Right cardiac atrium (tissue), 5 donors: ENCODE measurements at places on chromosomes 16 and 17. TPM values are rescaled to one million over a fixed set of nuclear protein-coding genes. Genes with fewer than 3 reads are reported as not detected.
A peak's percentile ranks its signal among the peaks of the same experiment; 100 is the strongest.

The KRTAP4-6 gene
- not detected for total RNA-seq

The MYH4 gene
- not detected for total RNA-seq

The MYH13 gene
- not detected for total RNA-seq

The C16orf74 gene
- 1.5 TPM for total RNA-seq

The TMEM100 gene
- 27.6 TPM for total RNA-seq

The SHISA6 gene
- not detected for total RNA-seq

The TBC1D3K gene
- total RNA-seq = not detected

The GSE1 gene
- 87.6 TPM for total RNA-seq

The HSD11B2 gene
- 0.59 TPM for total RNA-seq

The VTN gene
- total RNA-seq = 3.8 TPM

The DNAH9 gene
- total RNA-seq = not detected

The CMTM2 gene
- 0.47 TPM for total RNA-seq

- peak; percentile 70 for DNase-seq
Observed at GRCh38 chr17:57086069-57086930, 1.3 kb downstream of the AKAP1 start.

- DNase-seq = no peak
Observed at GRCh38 chr17:64335486-64335885, 55.2 kb downstream of the PECAM1 start.

GRCh38 chr16:81755915-81756614, 23.0 kb upstream of the PLCG2 start:
- peak; percentile 68 for DNase-seq

DNA sequence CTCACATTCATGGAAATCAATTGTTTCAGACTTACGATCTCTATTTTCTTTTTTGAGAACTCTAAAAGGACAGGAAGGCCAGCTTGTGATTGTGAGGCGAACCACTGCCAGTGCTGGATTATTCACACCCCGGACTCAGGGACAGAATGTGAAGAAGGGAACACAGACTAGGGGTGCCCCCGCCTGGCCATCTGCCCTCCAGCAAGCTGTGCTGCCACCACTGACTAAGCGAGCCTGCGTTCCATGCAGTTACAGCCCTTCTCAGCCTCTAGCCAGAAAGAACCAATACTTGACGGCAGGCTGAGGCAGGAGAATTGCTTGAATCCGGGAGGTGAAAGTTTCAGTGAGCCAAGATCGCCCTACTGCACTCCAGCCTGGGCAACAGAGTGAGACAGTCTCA, 2.8 kb downstream of the HAGH start:
- DNase-seq = peak; percentile 77

DNA sequence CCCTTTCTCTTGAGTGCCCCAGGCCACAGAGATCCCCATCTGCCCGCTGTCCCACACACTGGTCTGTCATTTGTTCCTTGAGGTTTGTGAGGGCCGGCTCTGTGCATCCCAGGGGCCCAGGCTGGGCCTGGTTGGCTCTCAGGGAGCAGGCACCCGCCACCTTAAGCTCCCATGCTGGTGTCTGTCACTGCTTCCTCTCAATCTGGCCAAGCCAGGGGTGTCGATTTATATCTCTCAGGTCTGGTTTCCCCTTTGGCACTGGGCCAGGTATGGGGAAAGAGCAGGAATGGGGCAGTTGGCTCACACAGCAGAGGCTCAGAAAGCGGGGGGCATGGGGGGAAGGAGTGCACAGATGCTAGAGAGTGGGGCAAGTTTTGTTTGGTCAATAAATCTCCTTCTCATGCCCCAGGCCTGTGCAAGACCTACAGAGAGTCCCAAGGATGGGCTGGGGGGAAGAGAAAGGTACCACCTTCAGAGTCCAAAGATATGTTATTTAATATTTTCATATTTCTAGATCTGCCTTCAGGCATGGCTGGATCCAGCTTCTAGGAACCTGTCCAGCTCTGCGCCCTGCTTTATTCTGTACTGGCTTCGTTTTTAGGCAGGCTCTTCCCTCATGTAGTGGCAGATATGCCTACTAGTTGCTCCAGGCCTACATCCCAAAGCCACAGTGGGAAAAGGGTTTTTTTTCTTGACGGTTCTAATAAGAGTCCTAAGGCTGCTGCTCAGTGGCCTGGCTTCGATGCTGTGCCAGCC, 34.3 kb downstream of the IL4R start:
- DNase-seq = no peak

DNA sequence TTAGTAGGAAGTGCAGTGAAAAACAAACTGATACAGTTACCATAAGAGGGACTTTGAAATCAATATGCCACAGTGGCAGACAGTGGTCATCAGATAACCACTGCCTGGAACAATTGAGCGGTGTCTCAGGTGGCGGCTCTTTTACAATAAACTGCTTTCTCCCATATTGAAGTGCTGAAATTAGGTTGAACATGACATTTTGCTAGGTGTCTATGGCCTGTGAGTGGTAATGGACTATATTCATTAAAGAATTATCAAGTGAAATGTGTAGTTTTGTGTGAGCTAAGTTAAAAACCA, 214.7 kb downstream of the RPTOR start:
- DNase-seq = no peak

DNA sequence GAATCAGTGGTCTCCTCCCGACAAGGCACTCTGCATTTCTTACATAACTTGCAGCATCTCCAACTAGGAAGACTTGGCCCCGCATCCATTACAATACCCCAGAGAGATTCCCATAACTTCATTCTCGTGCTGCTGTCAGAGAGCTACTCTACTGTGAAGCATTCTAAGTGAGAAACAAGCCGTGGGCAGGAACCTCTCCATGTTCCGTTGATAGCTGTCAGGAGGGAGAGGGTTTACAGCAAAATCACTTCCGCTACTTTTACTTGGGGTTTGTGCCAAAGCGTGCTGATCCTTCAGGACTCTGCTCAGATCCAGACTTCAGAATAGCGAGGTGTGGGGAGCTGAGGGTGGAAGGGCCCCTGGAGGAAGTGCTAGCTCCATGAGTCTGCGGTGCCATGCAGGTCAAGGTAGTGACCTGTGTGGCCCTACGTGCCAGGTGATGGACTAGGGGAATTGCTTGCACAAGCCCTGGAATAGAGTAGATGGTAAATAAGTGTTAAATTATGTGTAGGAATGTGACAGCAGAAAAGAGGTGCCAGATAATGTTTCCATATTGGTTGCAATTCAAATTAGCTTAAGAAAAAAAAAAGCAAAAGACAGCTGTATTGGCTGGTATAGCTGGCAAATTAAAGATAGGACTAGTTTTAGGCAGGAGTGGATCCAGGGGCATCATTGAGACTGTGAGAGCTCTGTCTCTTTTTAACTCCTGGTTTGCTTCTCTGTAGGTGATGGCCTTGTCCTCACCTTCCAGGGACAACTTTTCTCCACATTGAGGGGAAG, 358.5 kb upstream of the ERCC4 start:
- no peak for DNase-seq

GRCh38 chr16:73404001-73404400, 356.1 kb upstream of the ZFHX3 start:
- no peak for DNase-seq

GRCh38 chr17:40699371-40699770, 4.2 kb downstream of the KRT24 start:
- DNase-seq = peak; percentile 79

DNA sequence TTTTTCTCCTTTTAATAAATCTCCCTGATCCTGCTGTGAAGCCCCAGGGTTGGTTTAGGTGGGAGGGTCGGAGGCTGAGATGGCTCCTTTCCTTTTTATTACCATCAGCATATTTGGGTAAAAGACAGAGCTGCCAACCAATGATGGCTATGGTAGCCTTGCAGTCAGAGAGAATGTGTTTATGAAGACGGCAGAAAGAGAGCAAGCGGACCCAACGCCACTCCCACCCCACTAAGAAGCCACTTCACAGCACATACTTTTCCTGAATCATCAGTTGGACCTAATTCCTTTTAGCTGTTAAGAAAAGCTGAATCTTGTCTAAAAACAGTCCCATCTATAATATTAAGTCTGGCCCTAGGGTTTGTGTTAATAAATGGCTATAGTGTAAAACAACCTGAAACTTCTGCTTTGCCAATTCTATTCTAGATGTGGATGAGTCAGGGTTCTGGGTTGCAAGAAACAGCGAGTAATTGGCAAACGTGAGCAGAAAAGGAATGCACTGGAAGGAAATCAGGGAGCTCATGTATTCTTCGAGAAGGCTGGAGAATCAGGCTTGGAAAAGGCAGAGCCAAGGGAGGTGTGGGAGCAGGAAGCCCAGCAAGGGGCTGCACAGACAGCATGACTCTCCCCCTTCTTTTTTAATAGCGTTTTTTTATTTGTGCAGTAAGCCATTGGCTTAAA, 34.0 kb upstream of the PRKCA start:
- DNase-seq = no peak

GRCh38 chr16:50369133-50369804, 481 bp upstream of the BRD7 start:
- DNase-seq = no peak

DNA sequence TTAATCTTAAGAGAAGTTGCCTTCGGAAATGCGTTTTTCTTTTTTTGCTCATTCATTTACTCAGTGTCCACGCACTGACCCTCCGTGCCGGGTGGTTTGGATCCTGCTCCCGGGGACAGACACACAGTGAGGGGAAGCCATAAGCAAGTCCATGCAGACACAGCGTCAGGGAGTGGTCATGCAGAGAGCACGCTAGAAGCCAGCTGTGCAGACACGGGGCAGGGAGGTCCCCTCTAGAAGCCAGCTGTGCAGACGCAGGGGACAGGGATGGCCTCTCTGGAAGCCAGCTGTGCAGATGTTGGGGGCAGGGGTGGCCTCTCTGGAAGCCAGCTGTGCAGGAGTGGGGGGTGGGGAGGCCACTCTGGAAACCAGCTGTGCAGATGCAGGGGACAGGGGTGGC, 4.8 kb downstream of the GAA start:
- no peak for DNase-seq

- DNase-seq = no peak
Observed at GRCh38 chr16:2158262-2158638, 2.7 kb downstream of the TRAF7 start.

GRCh38 chr17:73770115-73770848, 126.0 kb upstream of the SDK2 start:
- peak; percentile 92 for DNase-seq

DNA sequence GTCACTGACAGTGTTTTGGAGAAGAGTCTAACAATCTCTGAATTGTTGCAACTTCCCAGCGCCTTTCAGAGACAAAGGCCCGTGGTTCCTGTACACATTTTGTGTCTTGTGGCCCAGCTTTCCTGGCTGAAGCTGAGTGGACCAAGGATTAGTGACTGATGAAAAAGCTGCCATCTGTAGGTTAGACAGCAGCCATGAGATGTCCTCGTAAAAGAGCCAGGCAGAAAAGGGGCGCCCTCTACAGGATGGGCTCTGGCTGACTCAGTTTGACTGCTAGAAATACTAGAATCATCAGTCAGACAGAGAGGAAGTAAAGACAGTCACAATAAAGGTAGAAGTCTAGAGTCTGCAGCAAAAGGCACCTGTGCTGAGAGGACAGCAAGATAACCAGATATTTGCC, 26.5 kb upstream of the NF1 start:
- no peak for DNase-seq

- DNase-seq = no peak
Observed at GRCh38 chr16:49274591-49274990, 7.0 kb downstream of the CBLN1 start.

- DNase-seq = no peak
Observed at GRCh38 chr16:31880322-31880979, 6.8 kb downstream of the ZNF267 start.

DNA sequence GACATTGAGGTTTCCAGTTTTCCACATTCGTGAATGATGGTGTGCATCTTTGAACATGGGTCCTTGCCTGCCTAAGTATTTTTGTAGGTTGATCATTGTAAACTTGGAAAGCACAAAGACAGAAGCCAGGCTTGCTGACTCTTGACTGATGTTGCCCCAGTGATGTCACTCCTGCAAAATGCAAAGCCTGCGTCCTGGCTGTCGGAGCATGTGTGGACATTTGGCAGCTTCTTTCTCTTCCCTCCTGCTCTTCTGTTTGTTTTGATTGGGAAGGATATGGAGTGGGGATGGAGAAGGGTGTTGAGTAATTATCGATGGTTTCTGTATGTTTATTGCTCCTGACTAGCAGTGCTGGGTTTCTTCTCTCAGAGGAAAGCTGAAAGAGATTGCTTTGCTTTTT, 3.2 kb downstream of the NDE1 start:
- DNase-seq = no peak

- no peak for DNase-seq
Observed at GRCh38 chr17:14805348-14805747, 459.8 kb downstream of the PMP22 start.

- DNase-seq = no peak
Observed at GRCh38 chr17:63999680-64000531, 1.8 kb downstream of the PRR29 start.

DNA sequence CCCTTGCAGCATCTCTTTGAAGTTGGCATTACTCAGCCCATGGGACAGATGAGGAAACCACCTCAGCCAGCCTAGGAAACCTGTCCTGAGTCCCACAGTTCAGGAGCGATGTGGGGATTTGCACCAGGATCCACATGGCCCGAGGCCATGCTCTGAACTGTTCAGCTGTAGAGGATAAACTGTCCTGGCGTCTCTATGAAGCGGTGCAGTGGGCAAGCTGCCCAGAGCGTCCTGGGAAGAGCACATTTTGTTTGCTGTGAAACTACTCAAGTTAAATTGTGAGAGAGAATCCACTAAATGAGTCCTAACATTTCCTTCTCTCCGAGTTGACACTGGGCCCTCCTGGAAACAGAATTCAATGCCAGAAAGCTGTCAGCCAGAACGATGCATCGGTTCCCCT, 276.6 kb upstream of the TNRC6C start:
- DNase-seq = peak; percentile 89

DNA sequence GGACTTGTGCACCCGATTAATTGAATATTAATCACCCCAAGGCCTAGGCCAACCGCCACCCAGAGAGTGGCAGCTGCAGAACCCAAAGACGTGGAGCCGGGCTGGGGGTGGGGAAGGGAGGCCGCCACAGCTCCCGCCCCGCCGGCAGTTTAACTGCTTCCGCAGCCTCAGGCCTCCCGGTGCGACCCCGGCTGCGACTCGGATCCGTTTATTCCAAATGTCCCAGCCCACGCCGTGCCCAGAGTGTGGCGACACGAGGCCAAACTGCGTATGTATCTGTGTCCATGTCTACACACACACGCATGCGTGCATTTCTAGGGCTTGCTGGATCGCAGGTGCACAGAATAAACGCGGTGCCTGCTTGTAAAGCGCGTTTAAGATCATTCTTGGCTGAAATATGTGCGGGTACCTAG, 802 bp upstream of the TOB1 start:
- peak; percentile 88 for DNase-seq

DNA sequence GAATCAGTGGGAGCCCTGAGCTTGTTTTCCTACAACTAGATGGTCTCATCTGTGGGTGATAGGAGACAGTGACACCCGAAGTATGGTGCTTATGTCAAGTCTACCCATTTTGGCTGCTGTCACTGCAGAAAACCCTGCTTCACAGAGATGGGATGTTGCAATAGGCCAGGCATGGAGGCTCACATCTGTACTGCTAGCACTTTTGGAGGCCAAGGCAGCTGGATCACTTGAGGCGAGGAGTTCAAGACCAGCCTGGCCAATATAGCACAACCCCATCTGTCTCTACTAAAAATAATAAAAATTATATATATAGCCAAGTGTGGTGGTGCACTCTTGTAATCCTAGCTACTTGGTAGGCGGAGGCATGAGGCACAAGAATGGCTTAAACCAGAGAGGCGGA, 2.3 kb upstream of the HERPUD1 start:
- no peak for DNase-seq
